Fibroblast of the aortic adventitia (primary cell): ENCODE measurements at places on chromosomes 3 and 15. TPM values are rescaled to one million over a fixed set of nuclear protein-coding genes. Genes with fewer than 3 reads are reported as not detected.

The CACNA2D3 gene
- total RNA-seq, result 0.45 TPM in 1 of 2 replicates, not detected in the other

The MCTP2 gene
- 3.9 and 6.0 TPM in 2 replicates for total RNA-seq

The ANKUB1 gene
- total RNA-seq, result not detected in 2 replicates

The OSTN gene
- 0.99 TPM in 1 of 2 replicates, not detected in the other for total RNA-seq

The MAP2K1 gene
- total RNA-seq, result 23.4 and 52.2 TPM in 2 replicates
